ENCODE measurements at places on chromosomes 7 and 10. TPM values are rescaled to one million over a fixed set of nuclear protein-coding genes. Genes with fewer than 3 reads are reported as not detected.

- no peak for DNase-seq
These were observed 60.8 kb downstream of the ADRA2A start for GRCh38 chr10:111137587-111137986.

Gene TFEC
- not detected for total RNA-seq

- DNase-seq: peak; percentile 64
These were observed 673.7 kb downstream of the SUGCT start for GRCh38 chr7:40808378-40808942.

DNA sequence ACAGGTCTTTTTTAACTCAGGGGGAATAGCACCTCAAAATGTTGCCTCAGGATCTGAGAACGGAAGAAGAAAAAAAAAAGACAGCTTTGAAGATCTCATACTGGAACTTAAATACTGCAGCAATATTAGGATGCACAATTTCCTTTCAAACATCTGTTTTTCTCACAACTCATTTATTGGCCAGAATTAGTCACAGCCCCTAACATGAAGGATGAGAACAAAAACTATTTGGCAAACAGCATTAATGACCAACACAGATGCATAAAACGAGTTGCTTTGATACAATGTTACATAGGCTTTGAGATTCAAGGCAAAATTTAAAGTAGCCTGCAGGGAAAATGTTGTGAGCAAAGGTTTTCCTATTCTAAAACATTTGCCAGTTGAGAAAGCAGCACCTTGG is 36.5 kb downstream of the JMJD1C start:
- DNase-seq: no peak

DNA sequence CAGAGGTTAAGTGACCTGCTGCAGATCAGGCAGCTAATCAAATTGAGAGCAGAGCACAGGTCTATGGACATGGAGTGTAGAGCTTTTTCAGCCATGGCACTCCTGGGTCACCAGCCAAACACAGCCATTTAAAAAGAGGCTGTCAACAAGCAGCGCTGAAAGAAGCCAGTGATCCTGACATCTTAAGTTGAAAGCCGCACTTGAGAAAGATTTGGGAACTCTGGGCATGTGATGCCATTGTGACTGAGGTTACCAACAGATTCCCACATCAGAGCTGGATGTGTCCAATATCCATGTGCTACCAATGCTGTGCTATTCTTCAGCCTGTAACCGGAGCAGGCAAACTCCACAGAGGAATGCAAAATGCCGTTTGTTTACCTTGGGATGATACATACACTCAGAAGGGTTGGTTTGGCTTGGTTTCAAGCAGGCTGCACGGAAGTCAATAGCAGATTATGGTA is 56.2 kb upstream of the ABLIM1 start:
- peak; percentile 61 for DNase-seq

DNA sequence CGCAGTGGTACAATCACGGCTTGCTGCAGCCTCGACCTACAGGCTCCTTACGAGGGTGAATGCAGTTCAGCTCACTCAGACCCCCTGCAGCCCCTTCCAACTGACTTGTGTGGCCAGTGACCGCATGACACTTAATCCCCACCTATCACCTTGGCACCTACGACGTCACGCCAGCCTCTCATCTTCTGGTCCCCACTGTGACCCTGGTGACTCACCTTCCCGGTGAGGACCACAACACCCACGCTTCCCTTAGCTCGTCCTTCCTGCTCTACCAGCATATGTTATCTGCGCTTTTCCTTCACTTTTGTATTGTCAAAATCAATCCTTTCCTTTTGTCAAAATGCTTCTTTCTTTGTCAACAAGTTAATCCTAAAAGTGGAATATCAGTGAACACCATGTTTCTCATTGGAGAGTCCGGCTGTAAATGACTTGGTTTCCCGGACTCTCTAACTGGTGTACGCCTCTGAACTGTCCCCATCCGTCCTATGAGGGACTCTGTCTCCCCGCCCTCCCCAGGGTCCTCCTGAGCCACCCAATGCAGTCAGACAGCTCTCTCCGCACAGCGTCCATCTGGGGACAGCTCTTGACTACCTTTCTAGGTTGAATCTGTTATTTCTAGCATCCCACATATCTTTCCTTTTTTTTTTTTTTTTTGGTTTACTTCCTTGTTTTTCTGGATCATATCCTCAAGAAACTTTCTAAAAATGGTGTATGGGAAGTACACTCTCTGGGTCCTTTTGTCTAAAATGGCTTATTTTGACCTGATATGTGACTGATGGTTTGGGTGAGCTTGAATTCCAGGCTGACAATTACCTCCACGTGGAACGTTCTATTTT is 37.3 kb downstream of the CFAP46 start:
- no peak for DNase-seq

DNA sequence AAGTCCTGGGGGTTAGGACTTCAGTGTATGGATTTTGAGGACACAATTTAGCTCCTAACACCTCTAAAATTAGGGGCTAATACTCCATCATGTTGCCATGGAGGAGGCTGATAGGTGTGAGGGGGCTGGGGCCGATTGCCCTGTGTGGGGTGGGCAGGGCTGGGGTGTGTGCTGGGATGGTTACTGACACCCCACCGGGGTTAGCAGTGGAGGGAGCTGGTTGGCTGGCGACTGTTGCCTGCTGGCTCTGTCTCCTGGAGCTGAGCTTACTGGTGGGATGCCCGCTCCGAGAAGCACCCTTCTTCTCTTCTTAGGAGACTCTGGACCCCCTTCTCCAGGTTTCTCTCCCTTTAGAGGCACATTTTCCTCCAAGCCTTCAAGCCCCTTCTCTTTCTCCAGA is 22.2 kb upstream of the SH2D4B start:
- DNase-seq: no peak

All from Caki2 (cell line).